GM12878 (cell line): ENCODE measurements at places on chromosomes 13 and 19. TPM values are rescaled to one million over a fixed set of nuclear protein-coding genes. Genes with fewer than 3 reads are reported as not detected.

Gene RFPL4A
- total RNA-seq = not detected in 2 replicates

- H3K36me3 ChIP-seq = peaks cover 7% of the 10 kb centered on the region
- DNase-seq = no peak
- no peak overlapping the region for H3K27ac ChIP-seq
- no peaks in the 10 kb centered on the region for H3K4me1 ChIP-seq
- H3K4me3 ChIP-seq = no peak overlapping the region
- H3K27me3 ChIP-seq = no peaks in the 10 kb centered on the region
These were observed 30.3 kb upstream of the EHD2 start for GRCh38 chr19:47682939-47683338.

DNA sequence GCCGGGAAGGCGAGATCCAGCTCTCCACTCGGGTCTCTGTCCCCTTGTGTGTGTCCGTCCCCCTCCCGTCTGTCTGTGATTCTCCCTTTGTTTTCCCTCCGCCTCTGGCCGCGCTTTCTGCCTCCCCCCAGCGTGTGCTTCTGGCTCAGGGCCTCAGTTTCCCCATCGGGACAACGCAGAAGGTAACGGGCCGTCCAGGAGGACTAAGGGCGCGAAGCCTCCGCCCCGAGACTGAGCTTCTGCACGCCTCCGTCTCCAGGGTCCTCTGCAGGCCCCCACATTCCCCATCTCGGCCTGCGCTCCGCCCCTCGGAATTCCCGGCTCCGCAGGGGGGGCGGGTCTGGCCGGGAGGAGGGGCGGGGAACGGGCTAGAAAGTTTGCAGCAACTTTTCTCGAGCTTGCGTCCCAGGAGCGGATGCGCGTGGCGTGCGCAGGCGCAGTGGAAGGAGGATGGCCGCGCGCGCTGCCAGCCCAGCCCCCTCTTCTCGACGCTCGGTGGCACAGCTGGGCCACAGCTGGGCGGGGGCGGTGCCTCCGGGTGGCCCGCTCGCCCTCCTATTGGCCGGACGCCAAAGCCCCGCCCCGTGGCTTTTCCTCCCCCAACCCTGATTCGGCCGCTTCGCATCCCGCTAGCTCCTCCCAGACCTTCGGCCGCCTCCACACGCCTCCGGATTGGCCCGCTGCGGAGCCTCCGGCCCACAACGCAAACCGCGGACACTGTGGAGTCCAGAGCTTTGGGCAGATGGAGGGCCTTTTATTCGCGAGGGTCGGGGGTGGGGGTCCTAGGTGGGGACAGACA lies at the start of gene SIX5:
Gene SIX5 (minus strand): TSS at position 269 of the 799 bp plus-strand sequence. CDS start 408 bp downstream, outside the sequence.
- H3K36me3 ChIP-seq = no peaks in the 10 kb centered on the region
- peak within 1 kb of the TSS; percentile 98 for H3K4me3 ChIP-seq
- DNase-seq = peak; percentile 89
- H3K27me3 ChIP-seq = no peaks in the 10 kb centered on the region

DNA sequence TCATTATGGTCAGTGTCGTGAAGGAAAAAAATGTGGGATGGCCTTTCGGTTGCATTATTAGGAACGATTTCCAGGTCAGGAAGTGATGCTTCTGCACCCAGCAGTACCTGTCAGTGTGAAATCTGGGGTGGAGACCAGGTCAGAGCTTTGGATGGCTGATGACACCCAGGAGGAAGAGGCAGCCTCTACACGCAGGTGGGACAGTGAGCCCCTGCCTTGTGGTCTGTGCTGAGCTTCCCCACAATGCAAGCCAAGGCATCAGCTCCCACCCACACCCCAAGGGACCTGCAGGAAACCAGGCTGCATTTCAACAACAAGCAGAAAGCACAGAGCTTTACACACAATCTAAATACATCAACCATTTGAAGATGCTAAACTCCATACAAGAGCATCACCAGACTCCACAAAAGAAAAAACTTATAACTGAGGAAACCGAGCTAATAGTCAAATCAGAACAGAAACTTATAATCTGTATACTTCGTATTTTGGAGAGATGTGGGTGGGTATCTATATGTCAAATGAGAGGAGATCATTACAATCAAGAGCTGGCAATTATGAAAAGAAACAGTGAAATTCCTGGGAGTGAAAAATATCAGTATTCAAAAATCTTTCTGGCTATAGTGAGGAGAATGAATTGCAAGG lies 130.1 kb downstream of the ZDHHC20 start:
- DNase-seq = no peak
- H3K27ac ChIP-seq = no peak overlapping the region
- H3K4me3 ChIP-seq = no peak overlapping the region
- H3K4me1 ChIP-seq = peaks cover 30% of the 10 kb centered on the region
- H3K27me3 ChIP-seq = no peaks in the 10 kb centered on the region

GRCh38 chr19:19943848-19944582 lies 43.3 kb downstream of the ZNF93 start:
- no peak for DNase-seq
- no peak overlapping the region for H3K4me3 ChIP-seq
- H3K27me3 ChIP-seq = no peaks in the 10 kb centered on the region
- H3K27ac ChIP-seq = no peak overlapping the region
- H3K4me1 ChIP-seq = no peaks in the 10 kb centered on the region

DNA sequence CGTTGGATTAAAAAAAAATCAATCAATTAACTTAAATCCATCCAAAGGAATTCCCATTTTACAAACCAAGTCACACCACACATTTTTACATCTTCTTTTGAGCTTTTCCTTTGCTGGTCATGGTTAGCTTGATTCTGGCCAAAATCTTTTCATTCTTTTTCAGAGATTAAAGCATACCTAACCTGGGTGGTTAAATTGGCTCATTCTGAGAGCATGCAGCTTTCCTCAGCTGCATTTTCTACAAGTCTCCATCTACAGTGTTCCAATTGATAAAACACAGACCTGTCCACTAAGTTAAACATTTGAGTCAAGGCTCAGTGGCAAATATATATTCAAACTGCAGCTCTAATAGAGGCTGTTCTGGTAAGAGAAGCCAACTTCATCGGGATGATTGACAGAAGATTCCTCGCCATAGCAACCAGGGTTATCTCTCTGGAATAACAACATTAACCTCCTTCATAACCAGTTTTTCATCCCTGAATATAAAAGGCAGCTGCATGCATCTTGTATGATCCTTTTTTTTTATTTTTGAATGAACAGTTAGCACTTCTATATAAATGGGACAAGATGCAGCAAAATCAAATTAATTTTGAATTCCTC lies 106.2 kb downstream of the DNAJC15 start:
- no peak overlapping the region for H3K4me3 ChIP-seq
- H3K27me3 ChIP-seq = no peaks in the 10 kb centered on the region; the same call in 1 of the 2 replicates
- DNase-seq = no peak
- no peaks in the 10 kb centered on the region for H3K36me3 ChIP-seq
- H3K27ac ChIP-seq = no peak overlapping the region

DNA sequence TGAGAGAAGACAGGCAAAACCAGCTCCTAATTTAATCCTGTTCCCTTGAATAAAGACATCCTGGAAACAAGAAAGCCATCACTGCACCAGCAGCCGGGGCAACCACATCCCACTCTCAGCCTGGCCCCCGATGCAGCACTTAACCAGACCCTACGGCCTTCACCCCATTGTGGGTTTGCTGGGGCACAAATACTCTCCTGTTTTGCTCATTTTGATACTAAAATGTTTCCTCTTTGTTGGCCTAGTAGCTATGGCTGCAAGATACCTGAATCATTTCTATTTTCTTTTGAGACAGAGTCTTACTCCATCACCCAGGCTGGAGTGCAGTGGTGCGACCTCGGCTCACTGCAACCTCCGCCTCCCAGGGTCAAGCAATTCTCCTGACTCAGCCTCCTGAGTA lies 28.4 kb downstream of the ANKRD27 start:
- H3K27me3 ChIP-seq = no peaks in the 10 kb centered on the region
- H3K4me1 ChIP-seq = peaks cover 3% of the 10 kb centered on the region
- no peak overlapping the region for H3K27ac ChIP-seq
- H3K4me3 ChIP-seq = no peak overlapping the region

- no peak overlapping the region for H3K4me3 ChIP-seq
- DNase-seq = no peak
- H3K36me3 ChIP-seq = no peaks in the 10 kb centered on the region
- peak overlapping the region; percentile 22; the same call in 1 of the 2 replicates for H3K27ac ChIP-seq
- no peaks in the 10 kb centered on the region for H3K27me3 ChIP-seq
- H3K4me1 ChIP-seq = no peaks in the 10 kb centered on the region
These were observed 17.8 kb downstream of the KL start for GRCh38 chr13:33033986-33034385.

DNA sequence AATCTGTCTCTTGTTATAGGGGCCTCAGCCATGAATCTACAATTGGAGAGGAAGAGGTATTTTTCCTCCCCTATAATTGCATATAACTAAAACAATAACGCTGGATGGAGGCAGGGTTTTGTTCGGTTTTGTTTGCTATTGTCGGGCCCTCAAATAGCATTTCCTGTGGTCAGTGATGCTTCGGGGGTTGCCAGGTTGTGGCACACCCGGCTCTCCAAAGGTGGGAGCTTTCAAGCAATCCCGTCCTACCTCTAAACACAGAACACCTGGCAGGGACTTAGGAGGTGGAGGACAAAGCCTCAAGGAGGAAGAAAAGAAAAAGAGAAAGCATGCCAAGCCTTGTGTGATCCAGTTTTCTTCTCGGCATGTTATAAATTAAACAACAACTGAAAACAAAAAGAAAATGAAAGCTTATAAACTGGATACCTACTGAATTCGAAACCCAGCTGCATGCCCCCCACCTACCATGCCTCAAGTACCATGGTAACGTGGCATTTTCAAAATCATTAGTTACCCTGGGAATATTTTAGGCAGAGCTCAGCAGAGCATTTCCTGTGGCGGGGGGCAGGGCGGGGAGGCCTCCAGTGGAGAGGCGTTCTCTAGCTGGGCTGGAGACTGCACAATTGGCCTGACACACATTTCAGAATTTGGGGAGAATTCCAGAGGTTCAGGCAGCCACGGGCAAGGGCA lies 213.8 kb downstream of the DCLK1 start:
- no peak for DNase-seq
- H3K36me3 ChIP-seq = no peaks in the 10 kb centered on the region
- H3K27me3 ChIP-seq = no peaks in the 10 kb centered on the region
- H3K4me3 ChIP-seq = no peak overlapping the region
- H3K4me1 ChIP-seq = no peaks in the 10 kb centered on the region
